ENCODE measurements at places on chromosomes 11 and 22. TPM values are rescaled to one million over a fixed set of nuclear protein-coding genes. Genes with fewer than 3 reads are reported as not detected.

The HMOX1 gene
- 68.3 TPM for total RNA-seq

The PGA5 gene
- 0.32 TPM for total RNA-seq

The LRRC4C gene
- total RNA-seq, result 0.86 TPM

The C11orf91 gene
- not detected for total RNA-seq

The SNX32 gene
- total RNA-seq, result 0.47 TPM

The MPZL2 gene
- 85.3 TPM for total RNA-seq

The SCO2 gene
- 4.9 TPM for total RNA-seq

The TUB gene
- total RNA-seq, result 5.2 TPM

The DEUP1 gene
- total RNA-seq, result 0.68 TPM

The MOV10L1 gene
- 0.56 TPM for total RNA-seq

The CD248 gene
- 28.7 TPM for total RNA-seq

The LIPT2 gene
- total RNA-seq, result 2.7 TPM

The OR10A2 gene
- total RNA-seq, result not detected

The HORMAD2 gene
- not detected for total RNA-seq

The MFRP gene
- total RNA-seq, result not detected
